Stimulated activated CD4-positive, alpha-beta T cell treated with anti-CD3 and anti-CD28 coated beads, Interleukin-1b, Interleukin-23, amount 100 ng/mL, for 1 hour (primary cell): ENCODE measurements at places on chromosomes 7 and 10.

DNA sequence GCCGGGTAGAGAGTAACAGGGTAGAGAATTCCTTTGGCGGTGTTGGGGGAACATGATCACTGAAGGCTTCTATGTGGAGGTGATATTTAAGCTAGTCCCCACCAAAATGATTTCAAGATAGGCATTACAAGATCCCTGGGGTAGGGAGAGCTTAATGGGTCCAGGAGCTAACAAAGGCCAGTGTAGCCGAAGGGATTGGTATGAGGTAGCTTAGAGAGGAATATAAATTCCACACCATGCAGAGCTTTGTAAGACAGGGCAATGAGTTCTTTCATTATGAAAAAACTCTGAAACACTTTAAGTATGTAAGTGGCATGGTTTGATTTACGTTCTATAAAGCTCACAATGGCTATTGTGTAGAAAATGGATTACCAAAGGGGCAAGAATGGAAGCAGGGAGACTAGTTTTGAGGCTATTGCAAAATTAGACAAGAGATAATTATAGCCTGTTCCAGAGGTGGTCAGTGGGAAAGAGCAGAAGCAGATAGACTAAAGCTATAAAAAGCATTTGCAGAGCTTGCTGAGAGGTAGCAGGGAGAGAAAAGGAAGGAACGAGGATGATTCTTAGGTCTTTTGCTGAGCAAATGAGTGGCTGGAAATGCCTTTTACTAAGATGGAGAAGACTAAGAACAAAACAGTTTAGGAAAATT lies 119.7 kb upstream of the SLC25A13 start:
- DNase-seq, result no peak

GRCh38 chr10:60397792-60398191 lies 8.1 kb upstream of the ANK3 start:
- DNase-seq, result no peak

DNA sequence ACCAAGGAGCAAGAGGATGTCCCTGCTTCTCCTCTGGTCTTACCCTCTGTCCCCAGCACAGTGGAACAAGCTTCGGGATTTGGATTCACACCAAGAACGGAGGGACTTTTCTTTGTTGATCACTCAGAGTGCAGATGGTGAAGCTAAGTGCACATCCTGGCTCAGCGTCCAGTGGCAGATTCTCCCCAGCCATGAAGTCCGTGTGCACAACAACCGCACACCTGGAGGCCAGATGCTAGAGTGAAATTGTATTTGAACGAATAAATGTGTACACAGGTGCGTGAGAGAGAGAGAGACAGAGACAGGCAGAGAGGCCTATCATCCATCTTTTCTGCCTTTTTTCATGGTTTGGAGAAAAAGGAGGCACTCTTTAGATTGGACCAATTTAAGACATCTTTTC lies 31.5 kb downstream of the ASB13 start:
- DNase-seq, result no peak

GRCh38 chr10:33125522-33126517 lies 167.8 kb upstream of the ITGB1 start:
- no peak for DNase-seq
